Activated CD8-positive, alpha-beta T cell treated with anti-CD3 and anti-CD28 coated beads, Interleukin-2, amount 10 ng/mL, durations not matched to agents 7 days and 5 days (primary cell): ENCODE measurements at places on chromosomes 3 and 15. TPM values are rescaled to one million over a fixed set of nuclear protein-coding genes. Genes with fewer than 3 reads are reported as not detected.
A peak's percentile ranks its signal among the peaks of the same experiment; 100 is the strongest.

GRCh38 chr3:187150599-187150998 lies 11.3 kb upstream of the RPL39L start:
- peak; percentile 71 for DNase-seq

DNA sequence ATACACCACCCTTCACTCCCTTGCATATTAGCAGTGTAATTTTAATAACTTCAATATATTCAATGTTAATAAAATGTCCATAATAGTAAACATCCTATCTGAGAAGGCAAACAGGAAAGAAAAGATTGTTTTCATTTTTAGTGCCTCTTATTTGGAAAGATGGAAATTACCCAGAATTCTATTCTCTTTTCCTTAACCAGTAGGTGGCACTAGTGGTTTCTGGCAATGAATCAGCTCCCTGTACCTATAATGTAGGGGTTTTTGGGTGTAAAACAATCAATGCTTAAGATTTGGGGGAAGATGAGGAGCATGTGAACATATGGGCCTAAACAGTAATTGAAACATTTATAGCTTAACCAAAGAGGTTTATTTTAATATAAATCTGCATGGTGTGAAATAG lies 5.7 kb upstream of the SEMA6D start:
- DNase-seq: no peak

DNA sequence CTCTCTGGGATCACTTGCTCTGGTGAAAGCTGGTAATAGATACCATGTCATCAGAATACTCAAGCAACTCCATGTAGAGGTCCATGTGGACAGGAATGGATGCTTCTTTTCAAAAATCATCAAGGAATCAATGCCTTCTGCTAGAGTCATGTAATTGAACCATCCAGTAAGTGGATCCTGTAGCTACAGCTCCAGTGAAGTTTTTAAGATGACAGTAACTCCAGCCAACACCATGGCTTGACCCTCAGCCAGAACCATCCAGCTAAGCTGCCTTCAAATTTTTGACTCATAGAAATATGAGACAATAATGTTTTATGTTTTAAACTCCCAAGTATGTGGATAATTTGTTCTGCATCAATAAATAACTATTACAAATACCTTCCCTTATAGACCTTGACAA lies 923.7 kb downstream of the EPHA3 start:
- no peak for DNase-seq

DNA sequence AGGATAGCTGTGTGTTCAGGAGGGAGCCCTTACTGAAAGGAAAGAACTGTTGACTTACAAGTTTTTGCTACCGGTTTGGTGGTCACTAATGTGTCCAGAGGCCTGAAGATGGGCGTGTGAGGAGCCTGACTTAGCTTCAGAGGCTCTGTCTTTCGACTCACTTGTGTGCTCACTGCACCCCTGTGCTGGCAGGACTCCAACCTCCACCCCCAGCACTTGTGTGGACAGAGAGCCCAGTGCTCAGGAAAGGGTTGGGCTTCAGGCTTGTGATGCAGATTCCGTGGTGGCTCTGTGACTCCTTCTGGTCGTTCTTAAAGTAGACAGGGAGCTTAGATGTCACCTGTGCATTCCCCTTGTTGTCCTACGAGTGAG lies 100.9 kb downstream of the PGPEP1L start:
- no peak for DNase-seq

- no peak for DNase-seq
Measured at GRCh38 chr15:45794304-45794703, 159.5 kb downstream of the SQOR start.

DNA sequence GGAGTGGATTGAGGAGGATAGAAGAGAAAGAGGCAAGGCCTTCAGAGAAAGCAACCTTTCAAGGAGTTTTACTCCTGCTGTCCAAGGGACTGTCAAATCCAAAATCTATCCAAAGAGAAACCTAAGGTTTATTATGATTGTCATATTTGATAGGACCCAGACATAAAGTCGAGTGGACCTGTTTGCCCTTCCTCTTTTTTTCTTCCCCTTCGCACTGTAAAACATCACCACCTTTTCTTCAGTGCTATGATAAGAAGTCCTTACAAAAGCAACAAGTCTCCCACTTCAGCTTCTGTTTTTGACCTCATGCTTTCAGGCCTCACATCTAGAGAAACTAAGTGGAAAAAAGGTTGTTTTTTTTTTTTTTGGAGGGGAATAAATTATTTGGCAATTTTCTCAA lies 73.0 kb downstream of the TRPC1 start:
- DNase-seq: no peak

GRCh38 chr3:190089711-190090110 lies 31.0 kb downstream of the P3H2 start:
- DNase-seq: no peak

GRCh38 chr3:59469948-59470723 lies 420.3 kb upstream of the CFAP20DC start:
- no peak for DNase-seq

DNA sequence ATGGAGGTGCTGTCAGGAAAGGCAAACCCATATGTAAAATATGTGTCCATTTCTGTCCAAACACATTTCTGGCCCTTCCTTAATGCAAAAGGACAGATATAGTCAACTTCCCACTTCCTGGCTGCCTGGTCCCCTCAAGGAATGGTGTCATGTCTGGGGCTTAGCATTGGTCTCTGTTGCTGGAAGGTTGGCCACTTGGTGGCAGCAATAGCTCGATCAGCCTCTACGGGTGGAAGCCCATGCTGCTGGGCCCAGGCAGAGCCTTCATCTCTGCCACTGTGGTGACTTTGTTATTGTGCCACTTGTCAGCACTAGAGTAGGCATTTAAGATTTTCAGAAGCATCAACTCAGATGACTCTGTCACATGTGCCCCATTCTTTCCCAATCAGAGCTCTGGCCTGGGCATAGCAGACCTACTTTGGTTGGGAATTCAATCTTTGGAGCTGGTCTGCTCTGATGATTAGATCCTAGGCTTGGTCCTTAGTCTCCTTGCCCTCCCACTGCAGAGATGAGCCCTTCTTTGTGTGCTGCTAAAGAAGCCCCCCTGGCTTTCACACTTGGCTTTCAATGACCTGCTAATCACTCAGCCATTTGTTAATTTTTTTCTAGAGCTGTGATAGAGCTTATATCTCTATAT lies 51.0 kb upstream of the SPSB4 start:
- DNase-seq: peak; percentile 69

DNA sequence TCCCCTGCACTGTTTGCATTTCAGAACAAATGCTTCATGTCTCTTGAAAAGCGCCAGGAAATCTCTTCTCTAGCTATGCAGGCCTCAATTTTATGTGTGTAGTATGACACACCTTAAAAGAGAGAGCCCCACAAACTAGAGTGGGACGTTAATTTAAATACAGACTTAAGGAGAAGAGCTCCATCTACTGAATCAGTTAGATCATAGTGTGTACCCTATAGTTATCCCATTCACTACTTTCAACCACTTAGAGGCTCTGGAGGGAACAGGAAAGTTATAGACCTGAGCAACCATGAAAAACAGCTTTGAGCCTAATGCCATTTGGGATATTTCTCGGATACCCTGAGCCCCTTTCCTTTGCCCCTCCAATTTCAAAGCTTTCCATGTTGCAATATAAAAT lies 153.7 kb downstream of the TIGIT start:
- no peak for DNase-seq

DNA sequence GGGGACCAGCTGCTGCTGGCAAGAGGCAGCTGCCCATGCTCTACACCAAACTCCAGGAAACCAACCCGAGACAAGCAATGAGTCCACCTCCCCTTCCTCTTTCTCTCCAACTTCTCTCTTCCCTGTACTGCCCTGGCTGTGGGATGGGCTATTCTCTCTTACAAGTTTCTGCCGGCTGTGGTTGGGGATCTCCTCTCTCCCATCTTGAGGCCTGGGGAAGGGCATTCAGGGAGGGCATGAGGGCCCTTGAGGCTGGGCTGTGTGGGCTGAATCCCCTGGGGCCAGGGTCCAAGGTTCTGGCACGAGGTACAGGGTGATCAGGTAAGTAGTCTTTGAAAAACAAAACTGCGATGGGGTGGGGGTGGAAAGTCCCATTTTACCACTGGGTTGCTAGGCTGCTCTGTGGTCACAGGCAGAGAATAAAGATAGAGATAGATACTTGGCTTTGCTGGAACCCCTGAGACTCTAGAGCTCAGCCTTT lies 32.3 kb upstream of the CTSH start:
- DNase-seq: no peak

GRCh38 chr3:133995264-133995663 lies 34.5 kb downstream of the SLCO2A1 start:
- no peak for DNase-seq

GRCh38 chr3:137771401-137772213 lies 7.5 kb downstream of the SOX14 start:
- DNase-seq: no peak

- DNase-seq: no peak
Measured at GRCh38 chr15:83653639-83654378, at the start of gene ADAMTSL3. Gene ADAMTSL3, plus strand, starts transcription at chr15:83654123. Its CDS starts 1,639 bp downstream, at chr15:83655762.

DNA sequence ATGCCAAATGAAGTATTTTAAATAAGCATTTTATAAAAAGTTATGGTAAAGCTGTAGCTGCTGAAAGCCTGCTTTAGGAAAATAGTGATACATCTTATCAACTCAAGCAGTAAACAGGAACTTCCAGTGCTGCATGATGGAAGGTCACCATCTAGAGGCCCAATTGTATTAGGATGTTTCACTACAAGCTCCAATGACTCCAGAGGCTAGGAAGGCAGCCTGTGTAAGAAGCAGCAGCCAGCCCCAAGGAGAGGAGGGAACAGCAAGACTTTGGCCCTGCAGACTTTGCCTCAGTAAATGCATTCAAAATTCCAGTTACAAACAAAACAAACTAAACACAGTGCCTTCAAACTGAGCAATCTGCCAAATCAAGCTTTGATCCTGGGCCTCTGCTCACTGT lies 32.1 kb downstream of the ILDR1 start:
- DNase-seq: no peak

GRCh38 chr3:117762621-117763037 lies 1053.0 kb downstream of the TUSC7 start:
- DNase-seq: no peak

- DNase-seq: no peak
Measured at GRCh38 chr15:37221671-37222145, 121.4 kb upstream of the MEIS2 start.

- DNase-seq: no peak
Measured at GRCh38 chr15:77168616-77169015, 97.7 kb upstream of the TSPAN3 start.

DNA sequence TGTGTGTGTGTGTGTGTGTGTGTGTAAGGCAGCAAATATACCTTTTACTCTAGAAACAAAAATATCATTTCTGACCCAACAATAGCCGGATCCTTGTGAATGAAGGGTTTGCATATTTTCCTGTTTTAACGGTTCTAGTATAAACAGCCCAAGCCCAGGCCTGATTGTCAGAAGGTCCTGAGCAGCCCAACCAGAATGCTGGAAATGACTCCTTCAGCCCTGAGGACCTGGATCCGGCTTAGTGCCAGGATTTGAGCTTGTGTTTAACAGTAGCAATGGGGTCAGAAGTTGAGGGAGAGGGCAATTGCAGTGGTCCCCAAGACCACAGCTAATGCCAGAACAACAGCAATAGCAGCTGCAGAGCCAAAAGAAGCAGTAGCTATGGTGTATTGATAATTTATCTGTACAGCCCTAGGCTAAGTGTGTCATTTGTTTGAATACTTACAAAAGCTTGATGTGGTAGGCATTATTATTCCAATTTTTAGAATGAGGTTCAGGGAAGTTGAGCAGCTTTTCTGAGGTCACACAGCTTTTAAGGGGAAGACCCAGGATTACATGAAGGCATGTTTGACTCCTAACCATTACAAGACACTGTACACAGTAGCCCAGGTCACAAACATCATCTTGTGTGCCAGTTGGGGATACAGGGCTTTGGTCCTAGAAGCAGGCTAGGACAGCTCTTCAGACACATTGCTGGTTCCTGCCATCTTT lies 12.8 kb downstream of the FOXL2 start:
- no peak for DNase-seq

- no peak for DNase-seq
Measured at GRCh38 chr3:182683858-182684257, 109.4 kb upstream of the ATP11B start.

DNA sequence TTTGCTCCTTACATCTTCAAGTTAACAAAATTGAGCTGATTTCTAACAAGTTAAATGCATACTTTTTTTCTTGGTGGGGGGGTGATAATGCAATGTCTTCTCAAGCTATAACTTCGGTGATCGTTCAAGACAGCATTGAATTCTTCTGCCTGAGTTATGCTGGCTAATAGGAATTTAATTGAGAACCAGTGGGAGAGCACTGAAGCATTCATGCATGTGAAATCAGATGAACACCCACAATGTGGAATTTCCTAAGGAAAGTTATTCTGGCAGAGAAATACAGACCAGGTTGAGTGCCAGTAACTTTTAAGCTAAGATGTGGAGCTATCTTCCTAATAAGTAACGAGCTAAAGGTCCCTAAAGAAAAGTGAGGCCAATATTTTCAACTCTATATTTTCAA lies 3.0 kb downstream of the SPATA16 start:
- DNase-seq: no peak

DNA sequence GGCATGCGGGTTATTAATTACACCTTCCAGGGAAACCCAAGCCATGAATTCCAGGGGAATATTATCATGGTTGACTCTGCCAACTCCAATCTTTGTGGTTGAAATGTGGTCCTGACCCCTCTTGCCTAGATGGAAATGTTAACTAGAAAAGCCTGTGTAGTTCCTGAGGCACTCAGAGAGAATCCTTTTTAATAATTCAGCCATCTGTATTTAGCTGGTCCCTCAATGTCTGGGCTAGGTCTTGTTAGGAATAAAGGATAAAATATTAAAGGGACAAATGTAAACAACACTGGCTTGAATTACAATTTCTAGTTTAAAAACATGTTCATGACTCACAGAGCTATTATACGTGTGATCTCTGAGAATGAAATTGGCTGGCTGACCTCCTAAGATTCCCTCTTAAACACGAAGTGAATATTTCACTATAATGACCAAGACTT lies 435.2 kb upstream of the SUCLG2 start:
- no peak for DNase-seq

GRCh38 chr3:42934910-42935309 lies 29.0 kb downstream of the ZNF662 start:
- DNase-seq: no peak

DNA sequence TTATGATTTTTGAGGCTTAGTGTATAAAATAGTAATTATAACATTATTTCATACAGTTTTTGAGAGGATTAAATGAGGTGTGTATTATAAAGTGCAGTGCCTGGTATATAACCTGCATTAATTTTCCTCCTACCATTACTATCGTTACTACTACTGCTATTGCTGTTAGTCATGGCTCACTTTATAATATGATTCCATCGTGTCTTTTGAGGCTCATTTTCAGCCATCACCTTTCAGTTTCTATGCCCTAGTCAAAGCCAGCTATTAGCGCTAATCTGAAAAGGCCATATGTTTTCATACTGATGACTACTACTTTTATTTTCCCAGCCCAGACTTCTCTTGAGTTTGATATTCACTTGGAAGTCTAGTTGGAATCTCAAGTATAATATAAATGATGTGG lies 5.5 kb downstream of the MEF2A start:
- DNase-seq: no peak

GRCh38 chr15:44536302-44536961 lies 515 bp upstream of the EIF3J start:
- no peak for DNase-seq

GRCh38 chr15:87743562-87743961 lies 513.0 kb downstream of the NTRK3 start:
- no peak for DNase-seq

- DNase-seq: no peak
Measured at GRCh38 chr3:69844706-69845105, 105.4 kb downstream of the MITF start.

Gene BTLA
- total RNA-seq: 22.3 TPM

Gene PLA2G4F
- not detected for total RNA-seq

Gene NUP210
- total RNA-seq: 206 TPM

Gene ZNF80
- total RNA-seq: 0.71 TPM

Gene ADPGK
- total RNA-seq: 69.3 TPM

Gene MCF2L2
- 7.5 TPM for total RNA-seq

Gene GHRL
- 0.21 TPM for total RNA-seq

Gene BRPF1
- 57.4 TPM for total RNA-seq

Gene ETV5
- 0.52 TPM for total RNA-seq
